CD4-positive, alpha-beta T cell treated with Interleukin-4 for 1 hour (primary cell): ENCODE measurements at places on chromosomes 1 and 21.
A peak's percentile ranks its signal among the peaks of the same experiment; 100 is the strongest.

DNA sequence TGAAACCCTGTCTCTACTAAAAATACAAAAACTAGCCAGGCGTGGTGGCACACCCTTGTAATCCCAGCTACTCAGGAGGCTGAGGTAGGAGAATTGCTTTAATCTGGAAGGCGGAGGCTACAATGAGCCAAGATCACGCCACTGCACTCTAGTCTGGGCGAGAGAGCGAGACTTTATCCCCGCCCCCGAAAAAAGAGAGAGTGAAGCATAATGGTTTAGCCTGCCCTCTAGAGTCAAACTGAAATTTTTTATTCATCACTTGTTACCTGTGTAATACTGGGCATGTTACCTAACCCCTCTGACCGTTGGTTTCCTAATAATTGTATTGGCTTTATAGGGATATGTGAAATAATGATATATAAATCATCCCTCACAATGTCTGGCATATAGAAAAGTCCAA is 18.8 kb downstream of the GPR52 start:
- no peak for DNase-seq

GRCh38 chr1:118201524-118201923 is 16.5 kb upstream of the SPAG17 start:
- no peak for DNase-seq

DNA sequence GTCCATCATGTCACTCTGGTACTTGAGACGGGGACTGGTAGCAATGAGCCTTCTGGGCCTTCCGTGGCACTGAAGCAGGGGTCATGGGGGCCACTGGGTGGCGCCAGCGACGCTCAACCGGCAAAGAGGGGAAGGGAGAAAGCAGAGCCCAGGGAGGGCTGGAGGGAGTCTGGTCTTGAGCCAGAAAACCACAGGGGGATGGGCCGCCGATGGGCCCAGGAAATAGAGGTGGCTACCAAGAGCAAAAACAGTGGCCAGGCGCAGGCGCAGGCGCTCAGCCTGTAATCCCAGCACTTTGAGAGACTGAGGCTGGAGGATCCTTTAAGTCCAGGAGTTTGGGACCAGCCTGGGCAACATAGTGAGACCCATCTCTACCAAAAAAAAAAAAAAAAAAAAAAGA is 21.8 kb downstream of the EXOC8 start:
- DNase-seq = peak; percentile 34

- no peak for DNase-seq
These were observed 113.4 kb upstream of the HOOK1 start for GRCh38 chr1:59701376-59701775.

GRCh38 chr21:45364468-45365185 is 40.3 kb upstream of the COL18A1 start:
- DNase-seq = no peak

- no peak for DNase-seq
These were observed 45.3 kb upstream of the B3GALNT2 start for GRCh38 chr1:235549351-235550139.

DNA sequence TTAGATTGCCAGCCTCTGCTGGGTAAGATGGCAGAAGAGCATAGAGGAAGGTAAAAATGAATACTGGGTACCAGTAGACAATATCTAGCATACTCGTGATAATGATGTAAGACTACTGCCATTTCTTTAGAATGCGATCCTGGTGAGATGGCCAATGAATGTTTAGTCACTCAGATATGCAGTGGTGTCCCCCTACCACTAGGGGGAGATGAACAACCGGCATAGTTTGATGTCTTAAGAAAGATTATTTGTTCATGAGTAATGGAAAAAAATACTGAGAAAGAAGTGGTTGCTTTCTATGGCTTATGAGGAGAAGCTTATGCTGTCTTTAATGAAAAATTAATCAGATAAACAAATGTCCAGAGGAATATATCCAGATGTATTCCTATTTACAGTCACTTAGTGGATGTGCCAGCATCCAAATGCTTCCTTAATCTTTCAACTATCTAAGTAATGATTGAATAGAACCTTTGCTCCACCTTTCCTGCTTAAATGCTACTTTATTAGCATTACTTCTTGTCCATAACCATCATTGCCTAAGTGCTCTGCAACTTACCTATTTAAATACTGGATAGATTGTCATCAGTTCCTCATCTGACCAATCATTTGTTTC is 256.6 kb downstream of the ST6GALNAC3 start:
- DNase-seq = peak; percentile 42

GRCh38 chr1:205481629-205482151 is 22.8 kb upstream of the CDK18 start:
- no peak for DNase-seq

DNA sequence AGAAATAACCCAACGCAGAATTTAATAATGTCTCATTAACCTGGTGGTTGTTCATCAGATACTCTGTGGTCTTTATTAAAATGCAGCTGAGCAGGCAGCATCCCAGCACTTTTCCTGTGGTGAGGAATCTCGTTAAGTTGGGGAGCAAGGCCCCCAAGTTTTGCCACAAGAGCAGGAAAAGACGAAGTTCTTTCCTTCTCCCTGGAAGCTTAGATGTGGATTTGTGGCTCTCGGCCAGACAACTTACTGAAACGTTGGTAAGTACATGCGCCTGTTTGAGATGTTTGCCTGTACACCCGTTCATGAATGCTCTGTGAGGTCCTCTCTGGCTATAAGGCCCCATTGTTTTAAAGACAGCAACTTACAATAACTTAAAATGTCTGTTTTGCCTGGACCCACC is 34.3 kb upstream of the PDE9A start:
- DNase-seq = no peak

GRCh38 chr1:226903819-226904716 is 33.7 kb downstream of the PSEN2 start:
- no peak for DNase-seq
